Astrocyte (in vitro differentiated cells and primary cell): ENCODE measurements at places on chromosomes 2 and 18. TPM values are rescaled to one million over a fixed set of nuclear protein-coding genes. Genes with fewer than 3 reads are reported as not detected.

DNA sequence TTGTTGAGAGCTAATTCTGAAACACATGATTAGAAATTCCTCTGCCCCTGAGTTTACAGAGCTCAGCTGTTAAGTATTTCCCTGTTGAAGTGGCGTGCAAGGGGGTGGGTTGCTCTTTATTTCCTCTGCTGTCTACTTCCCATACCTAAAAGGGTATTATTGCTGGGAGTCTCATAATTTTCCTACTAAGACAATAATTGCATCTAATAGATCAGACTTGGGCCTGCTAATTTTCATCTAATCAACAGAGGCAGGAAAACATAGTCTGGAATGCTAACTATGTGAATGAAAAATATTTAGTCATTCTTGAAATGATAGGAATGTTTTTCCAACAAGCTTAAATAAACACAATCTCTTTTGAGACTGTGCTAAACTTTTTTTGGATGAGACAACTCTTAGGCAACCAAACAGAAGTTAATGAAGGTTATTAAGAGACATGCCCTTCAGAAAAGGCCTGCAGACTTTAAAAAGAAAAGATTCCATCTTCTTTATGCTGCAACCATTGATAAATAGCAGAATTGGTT lies 111.4 kb downstream of the FEZ2 start:
- DNase-seq, result peak; percentile 87

GRCh38 chr2:181779288-181780021 lies 99.1 kb upstream of the NEUROD1 start:
- DNase-seq, result peak; percentile 83

TEX261 gene
- 44.7 and 47.8 TPM in 2 replicates for total RNA-seq

AOX1 gene
- total RNA-seq, result 1.6 and 3.4 TPM in 2 replicates

TLK1 gene
- total RNA-seq, result 50.1 and 50.2 TPM in 2 replicates

VWC2L gene
- not detected in 2 replicates for total RNA-seq

- no peak for DNase-seq
These were observed 190.7 kb downstream of the NOL4 start for GRCh38 chr18:34033968-34034367.

DNA sequence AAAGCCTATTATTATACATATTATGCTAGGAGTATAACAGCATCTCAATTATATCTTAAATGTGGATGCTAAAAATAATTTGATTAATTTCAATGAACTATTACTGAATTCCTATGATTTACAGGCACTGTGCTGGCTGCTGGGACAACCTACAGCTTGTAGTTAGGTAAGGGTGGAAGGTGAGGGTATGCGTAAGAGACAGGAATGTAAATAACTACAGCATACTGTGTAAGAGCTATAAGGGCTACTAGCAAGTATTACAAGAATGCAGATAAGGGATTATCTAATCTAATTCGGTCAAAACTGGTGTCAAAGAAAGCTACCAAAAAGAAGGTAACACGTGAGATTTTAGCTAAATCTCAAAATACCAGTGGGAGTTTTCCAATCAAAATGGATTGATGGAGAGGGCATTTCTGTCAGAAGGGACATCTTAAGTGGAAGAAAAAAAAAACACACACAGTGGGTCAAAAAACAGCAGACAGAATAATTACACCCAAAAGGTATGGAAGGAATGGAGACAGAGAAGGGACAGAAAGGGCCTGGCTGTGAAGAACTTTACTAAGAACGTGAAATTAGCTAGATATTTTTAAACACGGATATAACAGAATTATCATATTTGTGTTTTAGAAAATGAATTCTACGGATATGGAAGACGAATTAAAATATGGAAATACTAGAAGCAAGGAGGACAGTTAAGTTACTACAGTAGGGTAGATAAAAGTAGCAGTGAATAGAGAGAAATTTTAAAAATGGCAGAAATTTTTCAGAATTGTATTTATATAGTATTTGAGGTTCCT lies 47.1 kb downstream of the STRN start:
- DNase-seq, result no peak

- DNase-seq, result peak; percentile 23
These were observed at the start of gene GAD1 for GRCh38 chr2:170816504-170817092. Gene GAD1, plus strand, starts transcription at chr2:170816887. Its CDS starts 1,705 bp downstream, at chr2:170818592.

DNA sequence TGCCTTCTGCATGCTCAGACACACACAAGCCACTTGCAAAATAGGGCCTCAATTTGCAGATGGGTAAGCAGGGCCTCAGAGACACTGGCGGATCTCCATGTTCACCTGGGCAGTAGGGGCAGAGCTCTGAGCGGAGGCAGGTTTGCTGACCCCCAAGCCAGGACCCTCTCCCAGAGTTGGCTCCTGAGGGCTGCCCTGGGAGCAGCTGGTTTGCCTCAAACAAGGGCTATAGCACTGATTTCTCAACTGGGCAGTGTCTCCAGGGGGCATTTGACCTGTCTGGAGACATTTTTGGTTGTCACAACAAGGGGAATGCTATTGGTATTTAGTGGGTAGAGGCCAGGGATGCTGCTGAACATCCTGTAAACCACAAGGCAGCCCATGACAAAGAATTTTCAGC lies 11.6 kb downstream of the GLI2 start:
- no peak for DNase-seq

DNA sequence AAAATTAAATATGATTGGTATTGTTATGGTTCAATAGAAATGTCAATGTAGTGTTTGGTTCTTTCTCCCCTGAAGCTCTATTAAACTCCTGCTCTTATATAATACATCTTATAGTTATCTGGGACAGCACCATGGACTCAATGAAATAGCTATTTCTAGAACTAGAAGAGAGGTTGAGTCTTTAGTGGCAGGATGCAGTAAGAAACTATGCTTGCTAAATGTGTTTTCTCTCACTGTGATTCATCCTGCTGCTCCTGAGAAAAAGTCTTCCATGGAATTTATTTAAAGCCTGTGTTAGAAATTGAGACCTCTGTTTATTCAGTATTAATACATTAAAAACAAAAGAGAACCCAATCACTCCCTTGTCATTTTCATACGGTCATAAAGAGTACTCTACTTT lies 61.5 kb downstream of the G6PC2 start:
- DNase-seq, result no peak

DNA sequence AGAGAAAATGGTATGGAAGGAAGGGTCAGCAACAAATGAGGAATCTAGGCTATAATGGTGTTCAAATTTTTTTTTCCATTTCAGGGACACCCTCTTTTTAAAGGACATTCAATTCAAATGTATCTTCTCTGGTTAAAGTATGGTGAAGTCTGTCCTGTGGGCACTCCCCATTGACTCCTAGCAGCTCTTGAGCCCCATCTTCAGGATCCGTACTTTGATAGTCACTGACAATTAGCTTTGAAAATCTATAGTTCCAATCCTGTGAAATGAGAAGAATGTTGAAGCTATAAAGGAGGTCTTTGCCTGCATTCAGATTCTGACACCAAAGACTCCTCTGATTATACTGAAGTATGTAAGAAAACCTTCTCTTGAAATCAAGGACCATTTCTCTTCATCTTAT lies 43.3 kb downstream of the KCNH7 start:
- DNase-seq, result no peak

GRCh38 chr2:3628241-3628679 lies 29.7 kb upstream of the ALLC start:
- no peak for DNase-seq

DNA sequence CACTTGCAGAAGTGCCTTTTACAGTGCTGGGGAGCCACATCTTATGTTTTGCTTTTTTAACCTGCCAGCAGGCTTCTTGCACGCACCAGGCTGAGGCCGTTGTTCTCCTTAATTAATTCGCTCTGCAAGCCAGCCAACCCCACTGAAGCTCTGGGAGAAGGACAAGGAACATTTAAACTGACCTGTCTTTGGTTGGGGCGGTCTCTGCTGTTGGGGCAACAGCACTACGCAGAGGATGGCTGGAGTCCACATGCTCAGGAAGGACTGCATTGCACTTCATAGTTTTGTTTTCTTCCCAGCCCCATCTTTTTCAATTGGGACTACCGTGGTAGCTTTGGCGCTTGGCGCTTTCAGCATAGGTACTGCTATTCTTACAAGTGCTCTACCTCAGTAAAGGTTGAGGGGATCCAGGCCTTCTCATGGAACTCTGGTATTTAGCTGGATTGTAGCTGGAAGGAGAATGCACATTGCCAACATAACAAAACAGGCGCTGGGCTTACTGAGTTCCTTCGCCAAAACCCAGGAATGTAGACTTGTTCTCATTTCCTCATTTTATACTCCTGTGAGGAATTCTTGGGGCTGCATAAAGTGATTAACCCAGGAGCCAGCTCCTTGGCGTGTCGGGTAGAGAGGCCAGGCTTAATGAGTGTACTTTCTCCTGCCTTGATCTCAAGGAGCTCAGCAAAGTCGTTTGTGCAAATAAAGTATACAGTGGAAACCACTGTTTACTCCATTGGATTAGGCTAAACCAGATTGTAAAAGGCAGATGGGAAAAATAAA lies 146.2 kb downstream of the PRKCE start:
- DNase-seq, result peak; percentile 59

GRCh38 chr2:127067620-127068350 lies 39.2 kb downstream of the BIN1 start:
- DNase-seq, result peak; percentile 18

- DNase-seq, result no peak
These were observed 182.5 kb downstream of the TMX3 start for GRCh38 chr18:68532328-68532885.

DNA sequence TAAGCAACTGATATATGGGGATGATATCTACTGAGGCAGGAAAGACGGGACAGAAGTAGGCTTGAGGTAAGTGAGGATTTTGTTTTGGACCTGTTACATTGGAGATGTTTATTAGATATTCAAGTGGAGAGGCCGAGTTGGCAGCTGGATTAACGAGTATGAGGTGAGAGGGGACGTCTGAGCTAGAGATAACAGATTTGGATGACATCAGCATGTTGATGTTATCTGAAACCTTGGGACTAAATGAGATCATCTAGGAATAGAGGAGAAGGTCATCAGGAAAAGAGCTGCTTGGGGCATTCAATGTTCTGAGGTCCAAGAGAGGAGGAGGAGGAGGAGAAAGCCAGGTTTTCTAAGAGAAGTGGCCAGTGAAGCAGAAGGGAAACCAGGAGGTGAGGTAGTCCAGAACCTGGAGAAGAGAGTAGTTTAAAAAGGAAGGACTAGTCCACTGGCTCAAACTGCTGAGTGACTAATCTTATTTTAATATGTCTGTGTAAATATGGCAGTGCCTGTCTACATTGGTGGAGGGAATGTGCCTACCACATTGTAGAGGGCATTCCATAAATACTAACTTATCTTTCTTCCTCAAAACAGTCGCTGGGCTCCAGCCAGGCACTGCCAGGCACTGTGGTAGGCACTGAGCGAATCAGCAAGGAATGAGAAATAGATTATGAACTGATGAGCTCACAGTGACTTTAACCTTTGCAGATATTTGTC lies 488.3 kb downstream of the DLGAP1 start:
- DNase-seq, result peak; percentile 66

DNA sequence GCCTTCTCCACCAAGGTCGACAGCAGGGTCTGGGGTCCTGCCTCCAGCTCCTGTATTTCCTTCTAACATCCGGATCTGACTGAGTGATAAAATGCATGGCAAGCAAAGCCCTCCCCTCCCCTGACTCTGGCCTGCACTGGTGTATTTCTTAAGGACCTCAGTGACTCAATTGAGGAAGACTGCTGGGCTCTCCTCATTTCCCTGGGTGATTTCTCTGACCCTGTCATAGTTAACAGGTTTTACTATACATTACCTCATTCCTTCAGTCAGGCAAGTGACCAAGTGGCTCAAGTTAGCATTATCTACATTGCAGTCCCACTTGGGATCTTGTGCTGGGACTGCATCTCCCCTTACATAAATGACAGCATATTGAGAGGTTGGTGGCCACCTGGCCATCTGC lies 38.8 kb upstream of the CCBE1 start:
- DNase-seq, result no peak

- DNase-seq, result peak; percentile 49
These were observed 117.0 kb downstream of the CHN1 start for GRCh38 chr2:174888146-174888545.

DNA sequence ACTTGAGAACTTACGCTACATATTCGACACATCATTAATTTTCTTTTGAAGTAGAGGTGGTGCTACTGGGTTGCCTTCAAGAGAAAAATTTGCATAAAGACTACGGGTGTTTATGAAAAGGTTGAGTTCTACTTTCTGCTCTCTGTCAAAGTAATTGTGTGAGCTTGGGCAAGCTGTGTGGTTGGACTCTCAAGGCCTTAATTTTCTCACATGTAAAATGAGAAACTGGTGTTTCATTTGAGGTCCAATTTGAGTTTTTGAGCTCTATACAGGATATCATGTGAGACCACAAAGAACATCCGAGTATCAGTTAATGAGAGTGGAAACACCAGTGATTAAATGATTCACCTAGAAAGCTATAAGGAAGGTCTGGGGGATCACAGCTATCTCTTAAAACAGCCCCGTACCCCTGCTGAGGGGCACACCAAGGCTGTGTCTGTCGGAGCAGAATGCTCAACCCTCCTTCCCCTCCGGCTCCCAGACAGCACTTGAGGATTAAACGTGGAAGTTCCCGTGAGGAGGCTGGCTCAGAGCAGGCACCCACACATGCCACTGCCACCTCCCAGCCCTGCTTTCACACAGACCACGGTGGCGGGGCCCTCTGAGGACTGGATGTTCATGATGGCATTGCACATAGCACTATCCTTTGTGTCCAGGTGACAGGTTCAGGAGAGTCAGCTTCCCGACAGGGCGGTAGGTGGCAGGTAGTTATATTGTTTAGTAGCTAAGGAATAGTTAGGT lies 191.8 kb downstream of the RNF144A start:
- no peak for DNase-seq

DNA sequence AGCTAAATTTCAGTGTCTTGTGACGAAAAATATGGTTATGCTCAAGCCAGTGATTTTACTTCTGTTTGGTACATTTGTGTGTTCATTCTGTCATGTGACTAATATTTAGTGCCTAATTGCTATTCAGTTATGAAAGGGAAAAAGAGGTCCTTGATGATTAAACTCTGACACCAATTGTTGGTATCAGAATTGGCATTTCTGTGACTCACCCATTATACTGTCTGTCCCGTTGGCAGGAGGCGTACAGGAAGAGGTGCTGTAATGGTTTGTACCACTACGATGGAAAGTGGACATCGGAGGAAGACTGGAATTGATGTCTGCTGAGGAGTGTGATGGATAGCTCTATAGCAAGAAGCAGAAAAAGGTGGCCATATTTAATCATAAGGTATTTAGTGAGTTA lies 310.4 kb upstream of the CCDC68 start:
- DNase-seq, result no peak

TUBA3E gene
- total RNA-seq, result not detected in 2 replicates

GRCh38 chr2:171822525-171823322 lies 71.3 kb downstream of the SLC25A12 start:
- DNase-seq, result no peak
